ENCODE measurements at places on chromosomes 11 and 22. TPM values are rescaled to one million over a fixed set of nuclear protein-coding genes. Genes with fewer than 3 reads are reported as not detected.

Gene NEFH
- 0.29 TPM for total RNA-seq

Gene TNNI2
- 5.6 TPM for total RNA-seq

Gene GGTLC2
- not detected for total RNA-seq

Gene LRRC74B
- not detected for total RNA-seq

Gene HTR3B
- total RNA-seq: not detected

Gene RASGRP2
- 11.5 TPM for total RNA-seq

Gene TMEM121B
- total RNA-seq: 0.48 TPM

Gene OOSP2
- not detected for total RNA-seq

Gene TMEM45B
- total RNA-seq: 7.3 TPM

Gene C11orf52
- total RNA-seq: 19.0 TPM

Gene TBX10
- total RNA-seq: not detected

Gene TRIM5
- total RNA-seq: 28.5 TPM

Gene AMOTL1
- total RNA-seq: 41.4 TPM

Gene POLR3H
- total RNA-seq: 26.5 TPM

Gene OR52E8
- total RNA-seq: not detected

Gene GP1BB
- total RNA-seq: 1.3 TPM

Gene KIRREL3
- 0.33 TPM for total RNA-seq

Gene IGSF9B
- total RNA-seq: 0.64 TPM

Gene SMC1B
- not detected for total RNA-seq

Gene EHF
- 132 TPM for total RNA-seq

Gene LMO1
- not detected for total RNA-seq

Gene RAB3IL1
- 11.7 TPM for total RNA-seq

Gene POU2F3
- total RNA-seq: 3.9 TPM

Gene TEX54
- 1.6 TPM for total RNA-seq

Gene VSIG10L2
- not detected for total RNA-seq
